A673 (cell line): ENCODE measurements at places on chromosomes 2 and 18. TPM values are rescaled to one million over a fixed set of nuclear protein-coding genes. Genes with fewer than 3 reads are reported as not detected.

- no peak overlapping the region for H3K27ac ChIP-seq
- no peak for DNase-seq
- peaks cover 11% of the 10 kb centered on the region for H3K4me1 ChIP-seq
- H3K27me3 ChIP-seq = no peaks in the 10 kb centered on the region
- H3K4me3 ChIP-seq = no peak overlapping the region
- no peaks in the 10 kb centered on the region for H3K36me3 ChIP-seq
Measured at GRCh38 chr2:152499896-152500735, 165.1 kb downstream of the FMNL2 start.

The DOCK10 gene
- 5.1 and 6.1 TPM in 2 replicates for total RNA-seq

The TEX261 gene
- total RNA-seq = 52.6 and 60.9 TPM in 2 replicates

The SCN2A gene
- 0.73 and 0.79 TPM in 2 replicates for total RNA-seq

DNA sequence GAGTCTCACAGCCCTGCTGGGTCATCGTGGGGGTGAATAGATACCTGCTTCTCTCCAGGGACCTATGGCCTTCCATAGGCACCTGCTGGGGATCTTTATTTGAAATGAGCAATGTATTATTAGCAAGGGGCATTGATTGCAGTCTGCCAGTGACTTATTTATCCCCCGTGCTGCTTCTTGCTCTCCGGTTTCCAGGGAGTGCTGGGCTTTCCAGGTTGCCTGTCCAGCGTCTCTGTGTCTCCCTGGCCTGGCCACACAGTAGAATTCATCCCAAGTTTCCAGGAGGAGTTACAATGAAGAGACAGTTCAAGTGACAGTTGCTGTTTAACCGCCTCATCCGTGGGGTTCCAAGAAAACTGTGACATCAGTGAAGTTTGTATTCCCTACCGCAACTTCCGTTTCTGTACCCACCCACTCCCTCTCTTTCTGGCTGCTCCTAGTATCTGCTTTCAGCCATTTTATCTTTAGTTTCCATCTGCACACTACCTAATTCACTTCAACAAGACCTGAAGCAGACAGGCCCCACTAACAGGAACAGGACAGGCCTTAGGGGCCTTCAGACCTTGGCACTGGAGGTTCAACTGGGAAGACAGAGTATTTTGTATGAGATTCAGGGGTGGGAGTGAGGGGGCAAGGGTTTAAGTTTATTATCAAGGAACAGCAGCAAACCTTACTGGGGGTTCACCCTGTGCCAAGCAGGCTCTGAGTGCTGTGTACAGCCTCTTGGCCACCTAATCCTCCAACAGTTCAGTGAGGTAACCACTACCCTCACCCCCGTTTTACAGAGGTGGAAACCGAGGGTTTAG is 134.8 kb downstream of the PRKCE start:
- H3K36me3 ChIP-seq = no peaks in the 10 kb centered on the region
- H3K4me3 ChIP-seq = no peak overlapping the region
- no peaks in the 10 kb centered on the region for H3K4me1 ChIP-seq
- DNase-seq = no peak
- H3K27me3 ChIP-seq = no peaks in the 10 kb centered on the region

DNA sequence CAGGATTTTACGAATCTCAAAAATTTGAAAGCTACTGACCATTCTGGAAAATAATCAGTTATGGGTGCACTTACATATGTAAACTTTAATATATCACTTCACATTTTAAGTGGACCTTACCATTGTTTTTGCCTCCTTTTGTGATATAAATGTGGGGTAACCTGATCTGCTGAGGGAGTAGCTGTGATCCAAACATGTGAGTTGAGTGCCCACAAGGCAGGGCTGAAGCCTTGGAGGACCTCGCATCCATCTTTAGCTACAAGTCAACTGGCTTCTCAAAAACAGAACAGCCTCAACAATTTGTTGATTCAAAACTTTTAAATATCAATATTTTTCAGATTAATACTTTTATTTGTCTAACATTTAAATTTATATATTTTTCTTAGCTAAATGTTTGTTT is 178.2 kb downstream of the PLCL1 start:
- no peaks in the 10 kb centered on the region for H3K4me1 ChIP-seq
- no peaks in the 10 kb centered on the region for H3K27me3 ChIP-seq
- H3K27ac ChIP-seq = no peak overlapping the region

DNA sequence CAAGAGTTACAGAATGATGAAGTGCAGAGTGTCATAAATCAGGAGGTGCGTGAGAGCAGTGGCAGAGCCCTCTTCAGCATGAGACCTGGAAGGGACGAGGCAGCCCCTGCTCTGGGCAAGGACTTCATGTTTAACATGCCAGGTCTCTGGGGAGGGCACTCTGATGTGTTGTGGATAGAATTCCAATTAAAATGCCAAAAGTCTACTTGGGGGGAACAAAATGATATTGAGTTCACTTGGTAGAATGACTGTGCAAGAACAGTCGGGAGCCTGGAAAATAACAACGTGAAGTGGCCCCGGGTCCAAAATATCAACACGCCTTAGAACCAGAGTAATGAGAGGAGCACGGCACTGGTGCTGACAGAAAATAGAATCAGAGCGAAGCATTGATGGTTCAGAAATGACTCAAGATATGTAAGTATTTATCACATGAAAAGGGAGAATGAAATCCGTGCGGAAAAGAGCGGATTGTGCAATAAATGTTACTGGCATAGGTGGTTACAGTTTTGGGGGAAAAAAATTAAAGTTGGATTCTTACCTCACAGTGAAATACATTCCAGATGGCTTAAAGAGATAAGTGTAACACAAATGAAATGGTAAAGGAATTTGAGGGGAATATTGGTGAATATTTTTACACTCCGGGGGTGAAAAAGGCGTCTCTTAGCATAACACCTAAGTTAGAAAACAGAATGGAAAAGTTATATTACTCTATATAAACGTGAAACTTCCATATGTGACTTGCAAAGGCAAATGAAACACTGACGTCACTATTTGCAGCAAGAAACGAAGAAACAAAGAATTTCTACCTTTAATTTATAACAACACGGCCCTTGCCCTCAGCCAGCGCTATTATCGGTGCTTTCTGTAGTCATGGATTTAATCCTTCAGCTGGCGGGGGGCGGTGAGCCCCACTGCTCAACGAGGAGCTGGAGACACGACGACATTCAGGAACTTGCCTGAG is 159.4 kb upstream of the TWIST2 start:
- H3K36me3 ChIP-seq = no peaks in the 10 kb centered on the region
- peaks cover 10% of the 10 kb centered on the region for H3K4me1 ChIP-seq
- DNase-seq = no peak
- H3K27ac ChIP-seq = no peak overlapping the region

DNA sequence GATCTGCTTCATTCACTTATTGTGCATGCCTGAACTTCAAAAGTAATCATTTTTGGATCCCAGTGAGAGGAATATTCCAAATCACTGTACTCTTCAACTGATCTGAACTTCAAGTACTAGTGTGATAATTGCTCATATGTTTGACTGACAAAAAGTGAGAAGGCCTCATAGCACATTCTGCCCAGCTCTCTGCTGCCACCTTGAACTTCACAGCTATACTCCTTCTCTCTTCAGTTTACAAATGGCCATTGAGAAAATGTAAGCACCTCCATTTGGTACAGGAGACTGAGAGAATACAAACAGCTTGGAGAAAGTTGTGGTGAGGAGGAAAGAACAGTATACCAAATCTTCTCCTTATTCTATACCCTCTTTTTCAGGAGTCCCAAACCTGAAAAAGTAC is 946.0 kb upstream of the CHAC2 start:
- H3K27me3 ChIP-seq = no peaks in the 10 kb centered on the region

- H3K4me3 ChIP-seq = no peak overlapping the region
- H3K4me1 ChIP-seq = peaks cover 11% of the 10 kb centered on the region
- H3K36me3 ChIP-seq = no peaks in the 10 kb centered on the region
Measured at GRCh38 chr2:111534910-111535352, 349.1 kb downstream of the ANAPC1 start.

GRCh38 chr18:56036741-56037140 is 448.7 kb upstream of the TCF4 start:
- no peaks in the 10 kb centered on the region for H3K36me3 ChIP-seq
- no peak overlapping the region for H3K27ac ChIP-seq
- DNase-seq = no peak
- no peaks in the 10 kb centered on the region for H3K27me3 ChIP-seq
- no peaks in the 10 kb centered on the region for H3K4me1 ChIP-seq
- no peak overlapping the region for H3K4me3 ChIP-seq

- DNase-seq = no peak
- H3K27ac ChIP-seq = no peak overlapping the region
- H3K36me3 ChIP-seq = no peaks in the 10 kb centered on the region
- H3K4me3 ChIP-seq = no peak overlapping the region
- H3K27me3 ChIP-seq = no peaks in the 10 kb centered on the region
Measured at GRCh38 chr2:16223161-16223840, 283.0 kb downstream of the MYCN start.
